Nucleus accumbens (tissue), 56 donors: ENCODE measurements at places on chromosomes 12 and 14.
A peak's percentile ranks its signal among the peaks of the same experiment; 100 is the strongest.

DNA sequence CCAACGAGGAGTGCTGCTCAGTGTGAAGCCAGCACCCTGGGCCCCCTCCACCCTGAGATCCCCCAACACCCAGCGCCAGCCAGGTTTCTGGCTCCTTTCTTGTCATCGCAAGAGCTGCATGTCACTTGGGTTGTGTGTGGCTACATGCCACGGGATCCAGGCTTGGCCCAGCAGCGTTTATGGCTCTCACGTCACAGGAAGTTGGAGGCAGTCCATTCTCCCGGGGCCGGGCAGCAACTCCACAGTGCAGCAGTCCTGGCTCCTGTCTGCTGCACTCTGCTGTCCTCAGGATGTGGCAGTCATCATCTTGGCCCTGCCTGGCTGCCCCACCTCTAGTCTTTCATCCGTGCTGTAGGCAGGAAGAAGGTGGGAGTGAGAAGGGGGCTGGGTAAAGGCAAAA lies 78.3 kb downstream of the AACS start:
- no peak for DNase-seq

DNA sequence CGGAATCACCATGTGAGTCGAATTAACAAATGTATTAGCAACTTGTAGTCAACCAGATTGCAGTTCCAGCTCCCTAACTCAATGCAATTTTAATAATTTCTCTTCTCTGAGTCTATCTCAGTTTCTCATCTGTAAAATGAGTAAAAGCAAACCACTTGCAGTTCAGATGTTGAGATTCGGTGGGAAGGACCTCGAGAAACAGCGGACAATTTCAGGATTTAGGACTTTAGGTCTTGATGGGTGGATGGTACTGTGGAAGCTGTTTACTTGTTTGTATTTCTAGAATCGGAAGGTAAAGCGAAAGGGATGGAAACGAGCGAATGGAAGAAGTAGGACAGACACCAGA lies 510 bp upstream of the TTC8 start:
- no peak for DNase-seq

GRCh38 chr12:68565391-68565903 lies 45.3 kb upstream of the RAP1B start:
- DNase-seq, result no peak

GRCh38 chr14:80468331-80469122 lies 257.2 kb upstream of the DIO2 start:
- no peak for DNase-seq

- DNase-seq, result peak; percentile 21
Measured at GRCh38 chr12:47767216-47767724, 5.8 kb upstream of the SLC48A1 start.

DNA sequence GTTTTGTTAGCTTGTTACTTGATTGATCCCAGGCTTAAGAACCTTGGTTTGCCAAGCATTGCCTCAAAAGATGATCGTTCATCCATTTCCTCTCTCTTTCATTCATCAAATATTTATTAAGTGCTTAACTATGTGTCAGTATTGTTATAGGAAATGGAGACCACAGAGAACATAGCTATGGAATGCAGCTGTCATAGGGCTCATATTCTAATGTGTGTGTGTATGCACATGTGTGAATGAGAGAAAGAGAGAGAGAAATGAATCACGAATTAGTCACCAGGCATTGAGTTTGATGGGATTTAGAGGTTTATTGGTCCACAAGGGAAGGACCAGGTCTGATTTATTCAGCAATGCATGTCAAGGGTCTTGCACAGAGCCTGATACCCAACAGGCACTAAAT lies 71.0 kb upstream of the FBXO21 start:
- DNase-seq, result no peak

- no peak for DNase-seq
Measured at GRCh38 chr14:91349481-91350074, 68.0 kb downstream of the CCDC88C start.

- no peak for DNase-seq
Measured at GRCh38 chr14:59868021-59868420, 2.6 kb downstream of the RTN1 start.

DNA sequence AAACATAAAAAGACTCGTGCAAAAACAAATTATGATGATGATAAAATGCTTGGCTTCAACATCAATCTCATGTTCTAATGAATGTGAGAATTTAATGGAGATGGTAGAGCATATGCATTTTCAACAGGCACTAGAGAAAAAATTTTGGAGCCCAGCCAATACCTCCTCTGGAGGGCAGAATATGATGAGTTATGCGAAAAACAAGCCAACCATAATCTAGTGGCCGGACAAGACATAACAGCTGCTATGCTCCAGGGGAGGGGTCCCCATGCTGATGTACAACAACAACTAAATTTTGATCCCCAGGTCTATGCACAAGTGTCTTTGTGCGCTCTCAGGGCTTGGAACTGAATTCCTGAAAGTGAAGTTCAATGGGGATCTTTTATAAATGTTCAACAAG lies 1197.5 kb downstream of the LRFN5 start:
- DNase-seq, result no peak

GRCh38 chr14:81269100-81269978 lies 48.6 kb upstream of the GTF2A1 start:
- no peak for DNase-seq

- DNase-seq, result no peak
Measured at GRCh38 chr12:18402872-18403611, 141.7 kb downstream of the PIK3C2G start.

- no peak for DNase-seq
Measured at GRCh38 chr12:119683816-119684215, 15.9 kb downstream of the PRKAB1 start.

DNA sequence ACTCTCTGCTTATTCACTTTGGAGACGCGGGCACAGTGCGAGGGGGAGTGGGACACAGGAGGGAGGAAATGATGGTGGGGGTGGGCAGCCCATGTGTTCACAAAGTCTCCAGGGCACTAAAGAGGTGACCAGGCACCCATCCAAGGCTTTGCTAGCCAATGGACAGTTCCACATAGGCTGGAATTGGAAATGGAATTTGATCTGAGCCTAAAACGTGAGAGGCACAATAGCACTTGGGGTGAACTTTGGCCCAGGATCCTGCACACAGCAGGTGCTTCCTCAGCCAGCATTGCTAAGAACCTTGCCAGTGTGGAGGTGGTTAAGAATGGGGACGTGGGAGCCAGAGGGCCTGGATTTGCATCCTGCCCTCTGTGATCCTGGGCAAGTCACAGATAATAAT lies 193.8 kb downstream of the CHST11 start:
- no peak for DNase-seq

DNA sequence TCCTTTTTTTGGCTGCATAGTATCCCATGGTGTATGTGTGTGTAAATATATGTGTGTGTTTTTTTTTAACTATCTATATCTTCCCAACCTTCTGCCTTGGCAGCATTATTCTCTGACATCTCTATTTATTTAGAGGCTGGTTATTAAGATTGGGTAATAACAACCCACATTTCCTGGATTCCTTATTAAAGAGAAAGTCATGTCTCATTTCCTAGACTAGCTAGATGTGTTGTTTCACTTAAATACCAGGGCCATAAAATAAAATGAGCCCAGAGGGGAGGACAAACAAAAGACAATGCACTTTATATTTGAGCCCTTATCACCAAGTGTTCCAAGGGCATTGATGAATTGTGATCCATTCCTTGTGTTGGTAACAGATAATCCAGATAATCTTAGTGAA lies 169.1 kb downstream of the SLC5A8 start:
- no peak for DNase-seq

DNA sequence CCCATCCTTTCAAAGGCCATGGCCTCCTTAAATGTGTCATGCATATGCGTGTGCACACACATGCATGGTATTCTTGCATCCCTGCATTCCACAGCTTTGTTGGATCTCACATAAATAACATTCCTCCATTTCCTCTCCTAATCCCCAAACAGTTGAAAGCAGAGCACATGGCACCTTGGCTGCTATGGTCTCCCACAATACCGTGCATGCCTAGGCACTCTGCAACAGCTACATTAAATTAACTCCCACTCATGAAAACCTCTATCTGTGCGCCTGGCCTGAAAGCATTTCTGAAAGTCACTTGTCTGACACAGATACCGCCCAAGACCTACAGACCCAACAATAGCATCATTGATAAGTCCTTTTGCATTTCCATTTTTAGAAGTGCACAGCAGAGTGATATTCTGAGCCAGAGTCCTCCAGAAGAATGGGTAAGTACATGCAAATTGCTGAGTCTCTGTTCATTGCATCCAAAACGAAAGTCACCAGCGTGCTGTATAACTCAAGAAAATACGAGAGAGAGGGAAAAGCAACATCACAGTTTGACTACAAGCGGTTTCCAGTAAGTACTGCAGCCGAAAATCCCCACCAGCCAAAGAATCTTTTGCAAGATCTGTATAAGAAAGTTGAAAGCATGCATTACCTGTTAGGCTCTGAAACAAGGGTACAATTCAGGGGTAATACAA lies 436 bp downstream of the ASB2 start:
- no peak for DNase-seq

GRCh38 chr12:85632390-85632789 lies 203.8 kb downstream of the RASSF9 start:
- DNase-seq, result no peak

GRCh38 chr12:54360717-54361456 lies 3.4 kb downstream of the GPR84 start:
- peak; percentile 31 for DNase-seq

- no peak for DNase-seq
Measured at GRCh38 chr12:53069621-53070410, 9.4 kb downstream of the SPRYD3 start.

DNA sequence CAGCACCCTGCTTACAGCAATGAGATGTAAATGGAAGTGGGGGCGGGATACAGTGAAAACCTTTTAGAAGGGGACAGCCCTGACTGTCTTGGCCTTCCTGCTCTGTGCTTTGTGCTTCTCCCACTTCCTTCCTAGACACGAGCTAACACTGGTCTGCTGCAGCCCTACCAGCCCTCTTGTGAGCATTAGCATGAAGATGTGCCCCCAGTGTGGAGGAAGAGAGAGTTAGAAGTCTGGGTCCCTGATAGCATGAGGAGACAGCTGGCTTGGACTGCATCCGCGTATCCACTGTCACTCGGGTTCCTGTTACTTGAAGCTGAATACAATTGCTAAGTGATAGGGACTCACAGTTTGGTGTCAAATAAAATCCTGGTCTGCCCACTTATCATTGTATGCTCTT lies 248.1 kb upstream of the SOX5 start:
- DNase-seq, result no peak

GRCh38 chr12:82481954-82482353 lies 123.6 kb downstream of the METTL25 start:
- DNase-seq, result no peak

- no peak for DNase-seq
Measured at GRCh38 chr12:122999986-123000420, 19.5 kb downstream of the ARL6IP4 start.

DNA sequence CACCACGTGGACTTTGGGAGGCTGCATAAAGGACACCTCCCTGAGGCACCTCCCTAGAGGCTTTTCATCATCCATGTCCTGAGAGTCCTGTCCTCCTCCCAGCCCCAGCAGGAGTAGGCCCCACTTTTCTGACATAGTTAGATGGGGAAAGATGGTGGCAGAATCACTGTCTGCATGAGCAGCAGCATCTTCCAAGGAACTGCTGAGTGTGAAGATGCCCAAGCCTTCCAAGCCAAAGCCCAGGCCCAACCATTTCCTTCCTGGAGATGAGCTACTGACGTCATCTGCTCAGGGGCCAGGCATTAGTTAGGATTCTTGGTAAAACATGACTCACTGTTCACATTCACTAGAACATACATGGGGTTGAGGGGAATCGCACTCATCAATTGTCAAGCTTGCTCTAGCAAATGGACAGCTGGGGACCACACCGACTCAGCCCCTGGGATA lies 37.3 kb downstream of the VDR start:
- no peak for DNase-seq
